Ovary (tissue), 10 donors: ENCODE measurements at places on chromosomes 3 and 15. TPM values are rescaled to one million over a fixed set of nuclear protein-coding genes. Genes with fewer than 3 reads are reported as not detected.

Gene TMEM108
- under 0.01 TPM for total RNA-seq

Gene DAPK2
- total RNA-seq = 1.3 TPM

Gene CPA3
- total RNA-seq = 2.7 TPM

Gene GOLGA6L2
- total RNA-seq = not detected
